ENCODE measurements at places on chromosomes 2 and 18.

- DNase-seq = no peak
These were observed 79.4 kb downstream of the SCG2 start for GRCh38 chr2:223522796-223523195.

- DNase-seq = no peak
These were observed 160.1 kb downstream of the PARD3B start for GRCh38 chr2:204705243-204705932.

GRCh38 chr2:43701111-43701510 lies 24.9 kb upstream of the C1GALT1C1L start:
- no peak for DNase-seq

- DNase-seq = no peak
These were observed 371 bp upstream of the LCLAT1 start for GRCh38 chr2:30446602-30447148.

DNA sequence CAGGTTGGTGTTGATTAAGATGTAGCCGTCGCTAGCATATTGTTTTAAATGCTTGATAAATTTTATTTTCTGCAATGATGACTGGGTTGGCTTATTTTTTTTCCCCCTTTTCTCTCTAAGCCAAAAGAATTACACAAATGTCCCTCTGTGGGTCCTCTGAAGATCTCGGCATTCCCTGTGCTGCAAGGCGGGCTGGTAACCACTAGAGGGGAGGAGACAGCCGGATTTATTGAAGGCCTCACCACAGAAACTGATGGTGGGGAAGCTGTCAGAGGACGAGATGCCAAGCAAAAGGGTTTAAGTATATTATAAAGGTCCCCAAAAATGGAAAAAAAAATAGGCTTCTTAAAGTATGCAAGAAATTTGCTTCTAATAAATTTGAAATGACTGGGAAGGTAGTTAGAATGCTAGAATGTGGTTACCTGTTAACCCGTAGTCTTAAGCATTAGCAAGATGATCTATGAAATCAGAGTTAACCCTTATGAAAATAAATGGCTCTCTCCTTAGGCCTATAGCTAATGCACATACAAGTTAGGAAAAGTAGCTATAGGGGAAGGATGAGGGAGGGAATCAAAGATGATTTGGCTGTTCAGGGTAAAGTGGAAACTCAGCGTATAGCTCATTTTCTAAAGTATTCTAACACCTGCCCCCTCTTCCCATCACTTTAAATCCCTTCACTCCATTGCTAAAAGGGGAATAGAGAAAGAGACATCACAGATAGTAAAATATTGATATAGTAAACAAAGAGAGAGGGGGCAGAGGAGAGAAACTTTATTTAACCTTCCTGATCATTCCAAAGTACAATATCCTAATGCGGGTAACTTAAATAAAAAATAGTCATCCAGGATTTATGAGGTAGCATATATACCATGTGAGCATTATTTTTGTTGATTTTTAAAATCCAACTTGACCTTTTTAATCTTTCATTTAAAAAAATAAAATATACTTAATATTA lies 894.5 kb upstream of the POU3F3 start:
- DNase-seq = no peak

All from stimulated activated CD4-positive, alpha-beta T cell treated with anti-CD3 and anti-CD28 coated beads, Interleukin-4, amount 100 ng/mL, for 48 hours (primary cell).